ENCODE measurements at places on chromosomes 13 and 19.

DNA sequence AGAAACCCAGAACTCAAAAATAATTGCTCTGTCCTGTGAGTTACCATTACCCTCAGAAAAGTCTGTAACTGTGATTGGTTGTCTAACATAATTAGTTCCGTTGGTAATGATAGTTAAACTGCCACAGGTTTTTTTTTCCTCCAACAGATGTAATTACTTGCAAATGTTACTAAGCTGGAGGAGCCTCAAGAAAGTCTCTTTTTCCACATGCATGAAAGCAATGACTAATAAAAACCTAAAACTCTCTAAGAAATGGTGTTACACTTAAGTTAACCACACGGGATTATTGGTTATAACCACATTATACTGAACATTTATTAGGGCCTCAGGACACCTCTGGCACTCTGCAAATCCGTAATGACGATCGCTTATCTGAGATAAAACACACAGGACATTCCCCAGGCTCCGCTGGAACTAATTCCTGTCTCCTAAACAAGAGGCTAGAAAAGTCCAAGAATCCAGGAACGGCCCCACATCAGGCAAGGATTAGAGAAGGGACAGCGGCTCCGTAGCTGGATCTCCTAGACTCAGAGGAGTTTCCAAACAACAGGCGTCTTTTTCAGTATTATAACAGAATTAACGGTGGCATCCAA, 753 bp downstream of the ZNF235 start:
- DNase-seq: no peak

DNA sequence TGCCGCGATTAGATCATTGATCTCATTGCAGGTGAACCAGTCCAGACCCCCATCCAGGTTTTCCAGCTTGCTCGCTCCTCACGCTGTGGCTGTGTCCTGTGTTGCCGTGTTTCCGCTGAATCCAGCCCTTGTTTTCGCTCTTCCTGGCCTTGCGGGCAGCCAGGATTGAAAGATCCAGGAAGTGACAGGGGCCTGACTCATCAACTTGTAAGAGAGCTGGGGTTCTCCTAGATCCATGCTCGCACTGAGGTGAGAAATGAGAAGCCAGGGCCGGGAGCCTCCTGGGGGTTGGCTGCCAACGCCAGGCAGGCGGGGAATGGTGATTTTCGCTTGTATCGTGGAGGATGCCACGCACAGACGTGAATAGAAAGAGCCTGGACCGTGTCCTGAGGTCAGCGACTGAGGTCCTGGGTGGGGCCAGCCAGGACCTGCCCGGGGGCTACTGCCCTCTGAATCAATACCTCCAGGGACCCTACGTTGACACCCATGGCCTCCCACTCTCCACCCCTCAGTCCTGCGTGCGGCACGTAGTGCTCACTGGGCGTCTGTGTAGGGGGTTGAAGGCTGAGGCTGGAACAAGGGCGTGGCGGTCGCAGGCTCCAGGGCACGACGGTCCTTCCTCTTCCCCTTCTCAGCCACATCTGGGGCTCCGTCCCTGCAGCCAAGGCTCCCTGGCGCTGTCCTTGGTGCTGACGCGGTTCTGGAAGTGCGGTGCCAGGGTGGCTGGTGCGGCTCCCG, 7.3 kb upstream of the PTPRH start:
- DNase-seq: peak; percentile 61

DNA sequence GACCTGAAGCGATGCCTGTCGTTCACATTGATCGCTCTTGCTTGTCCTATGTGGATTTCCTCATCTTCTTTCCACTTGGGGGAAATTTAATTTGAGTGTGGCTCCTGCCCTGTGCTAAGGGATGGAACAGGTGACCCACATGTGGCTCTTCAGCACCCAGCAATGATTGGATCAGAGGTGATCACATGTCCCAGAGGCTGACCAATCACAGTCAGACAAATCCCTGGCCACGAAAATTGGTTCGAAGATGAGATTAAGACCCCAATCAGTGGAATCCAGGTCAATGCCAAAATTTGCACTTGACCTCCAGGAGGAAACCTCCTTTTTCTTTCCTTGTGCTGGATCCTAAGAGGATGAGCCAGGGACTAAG, 23.7 kb downstream of the AMER2 start:
- no peak for DNase-seq

GRCh38 chr13:24610956-24611355, 69.3 kb upstream of the ATP12A start:
- DNase-seq: no peak

GRCh38 chr19:55544776-55545439, 435 bp downstream of the SBK3 start:
- DNase-seq: no peak

GRCh38 chr13:79901336-79901735, 420.4 kb downstream of the NDFIP2 start:
- no peak for DNase-seq

DNA sequence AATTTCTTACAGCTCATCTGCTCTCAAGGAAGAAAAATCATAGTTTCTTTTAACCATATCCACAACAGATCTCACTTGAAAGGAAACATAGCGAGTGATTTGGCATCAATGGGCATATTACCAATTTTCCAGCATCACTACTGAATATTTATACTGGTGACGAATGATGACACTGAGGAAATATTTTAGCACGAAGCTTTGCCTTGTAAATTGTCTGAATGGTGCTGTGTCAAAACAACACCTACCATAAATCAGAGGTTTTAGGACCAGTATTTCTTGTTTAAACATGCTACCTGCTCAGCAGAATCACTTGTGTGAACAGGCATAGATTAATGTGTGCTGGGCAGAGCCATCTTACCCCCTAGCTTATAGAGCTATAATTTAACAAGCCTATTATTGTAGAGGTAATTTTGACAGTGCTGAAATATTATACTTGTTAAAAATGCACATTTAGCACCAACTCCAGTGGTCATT, 146.8 kb downstream of the ABCC4 start:
- no peak for DNase-seq

- DNase-seq: no peak
These were observed 9.9 kb downstream of the DNM2 start for GRCh38 chr19:10727685-10728201.

DNA sequence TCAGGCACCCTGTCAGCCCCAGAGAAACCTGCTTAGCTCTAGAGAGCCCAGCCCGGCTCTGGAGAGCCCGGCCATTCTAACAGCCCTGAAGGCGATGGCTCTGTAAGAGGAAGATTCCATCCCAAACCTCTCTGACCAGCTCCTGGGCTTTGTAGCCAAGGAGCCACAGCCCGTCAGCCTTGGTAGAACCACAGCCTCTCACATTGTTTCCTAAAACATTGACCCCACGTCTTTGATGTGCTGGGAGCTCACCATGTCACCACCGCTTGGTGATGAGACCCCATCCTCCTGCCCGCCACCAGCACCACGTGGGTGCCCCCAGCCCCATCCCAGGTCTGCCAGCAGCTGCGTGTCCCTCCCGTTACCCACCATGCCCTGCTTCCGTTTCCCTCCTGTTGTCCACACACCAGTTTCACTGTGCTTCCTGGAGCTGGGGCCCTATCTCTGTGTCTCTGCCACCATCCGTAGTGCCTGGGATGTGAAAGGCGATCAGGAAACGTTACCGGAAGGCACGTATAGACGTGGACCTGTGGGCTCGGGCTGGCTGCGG, 94.2 kb upstream of the MCF2L start:
- no peak for DNase-seq

DNA sequence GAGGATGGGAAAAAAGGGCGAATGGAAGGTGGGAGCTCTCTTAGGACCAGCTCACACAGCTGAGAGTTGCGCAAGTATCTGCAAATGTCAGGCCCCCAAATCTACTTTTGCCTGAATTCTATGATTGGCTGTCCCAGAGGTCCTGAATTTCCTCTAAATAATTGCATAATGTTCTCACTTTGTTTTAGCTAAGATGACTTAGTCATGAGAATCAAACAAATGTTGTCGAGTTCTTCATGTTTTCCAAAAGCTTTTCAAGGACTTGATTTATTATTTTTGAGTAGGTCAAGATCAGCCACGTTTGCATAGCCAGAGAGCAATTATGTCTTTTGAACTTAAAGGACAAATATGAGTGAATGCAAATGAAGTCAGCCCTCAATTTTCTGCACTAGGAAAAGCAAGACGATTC, 246.6 kb upstream of the MAB21L1 start:
- DNase-seq: no peak

DNA sequence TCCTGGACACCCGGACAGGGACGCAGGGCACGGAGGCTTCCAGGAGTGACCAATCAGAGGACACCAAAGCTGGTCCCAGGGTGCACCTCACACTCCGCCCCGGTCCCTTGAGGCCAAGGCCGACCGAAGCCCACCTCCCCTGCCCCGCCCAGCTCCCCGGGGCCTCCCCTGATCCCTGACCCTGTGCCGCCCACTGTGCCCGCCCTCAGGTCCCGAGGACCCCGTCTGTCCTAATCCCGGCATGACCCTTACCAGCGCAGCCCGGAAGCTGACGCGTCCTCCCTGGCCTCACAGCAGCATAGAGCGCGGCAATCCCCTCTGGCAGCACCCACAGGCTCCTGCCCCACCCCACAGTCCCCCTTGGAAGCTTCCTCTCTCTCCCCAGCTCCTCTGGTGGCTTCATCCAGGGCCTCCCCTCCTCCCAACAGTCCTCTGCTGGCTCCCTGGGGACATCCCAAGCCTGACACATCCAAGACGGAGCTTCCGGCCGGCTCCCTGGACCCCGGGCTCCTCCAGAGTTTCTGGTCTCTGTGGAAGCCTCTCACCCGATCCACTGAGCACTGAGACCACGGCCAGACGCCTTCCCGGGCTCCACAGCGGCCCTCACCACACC, 7.4 kb upstream of the CDC34 start:
- DNase-seq: no peak

DNA sequence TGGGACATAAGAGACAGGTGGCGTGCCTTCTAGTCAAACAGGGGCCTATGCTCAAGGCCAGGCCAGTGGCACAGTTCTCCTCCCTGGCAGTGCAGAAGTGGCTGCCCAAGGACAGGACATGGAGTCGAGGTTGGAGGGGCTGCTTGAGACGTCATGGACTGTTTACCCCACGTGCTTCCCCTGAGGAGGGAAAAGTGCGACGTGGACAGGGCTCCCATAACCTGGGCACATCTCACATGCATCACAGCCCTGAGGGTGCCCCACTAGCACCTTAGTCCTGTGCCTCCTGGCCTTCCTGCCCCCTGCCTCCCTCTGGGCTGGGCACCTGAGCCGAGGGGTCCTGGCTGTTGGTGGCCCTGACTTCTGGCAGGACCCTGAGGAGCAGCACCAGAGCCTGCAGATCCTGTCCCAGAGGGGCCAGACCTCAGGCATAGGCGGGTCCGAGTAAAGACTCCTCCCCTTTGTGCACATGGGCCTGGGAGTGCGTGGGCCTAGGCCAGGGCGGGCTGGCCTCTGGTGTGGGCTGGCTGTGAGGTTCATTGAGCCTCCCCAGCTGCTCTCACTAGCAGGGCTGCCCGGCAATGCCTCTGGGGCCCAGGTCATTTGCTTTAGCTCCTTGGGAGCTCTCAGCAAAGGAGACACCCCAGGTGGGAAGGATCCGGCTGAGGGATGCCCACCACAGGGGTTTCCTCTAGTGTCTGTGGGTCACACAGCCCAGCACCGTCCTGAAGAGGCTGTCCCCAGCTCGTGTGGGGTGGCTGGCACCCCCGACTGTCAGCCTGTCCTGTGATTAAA, 65.7 kb downstream of the CEBPG start:
- DNase-seq: no peak

DNA sequence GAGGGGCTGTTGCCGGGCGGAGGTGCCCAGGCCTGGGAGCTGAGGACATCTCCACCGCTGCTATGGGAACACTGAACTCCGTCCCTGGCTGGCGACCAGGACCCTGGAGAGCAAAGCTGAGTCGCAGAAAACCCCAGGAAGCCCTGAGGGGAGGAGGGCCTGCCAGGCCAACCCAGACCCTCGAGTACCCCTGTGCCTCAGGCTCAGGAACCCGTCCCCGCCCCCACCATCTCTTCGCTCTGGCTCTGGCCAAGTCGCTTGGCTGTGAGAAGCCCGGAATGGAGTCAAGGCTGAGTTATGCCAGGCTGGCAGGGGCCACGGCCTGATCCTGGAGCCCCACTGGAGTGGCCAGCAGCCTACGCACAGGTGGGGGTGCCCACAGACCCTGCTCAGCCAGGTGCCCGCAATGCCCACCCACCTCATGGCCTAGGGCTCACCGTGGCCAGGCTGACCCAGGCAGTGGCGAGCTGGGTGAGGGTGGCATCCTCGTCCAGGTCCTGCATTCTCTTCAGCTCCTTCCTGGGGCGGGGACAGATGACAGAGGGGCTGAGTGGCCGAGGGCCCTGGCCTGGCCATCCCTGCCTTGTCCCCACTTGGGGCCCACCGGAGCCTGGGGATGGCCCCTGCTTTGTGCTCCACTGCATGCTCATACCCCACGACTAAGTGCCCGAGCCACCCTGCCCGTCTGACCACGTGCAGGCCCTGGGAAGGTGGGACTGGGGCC, 8.5 kb upstream of the CERS1 start:
- no peak for DNase-seq

- DNase-seq: no peak
These were observed 24.1 kb downstream of the MICU2 start for GRCh38 chr13:21579754-21580316.

GRCh38 chr13:73913079-73913740, 221.0 kb downstream of the KLF12 start:
- DNase-seq: no peak

GRCh38 chr13:23509781-23510543, 60.2 kb upstream of the TNFRSF19 start:
- DNase-seq: no peak

GRCh38 chr13:91142572-91142971, 204.9 kb upstream of the MIR17HG start:
- no peak for DNase-seq

DNA sequence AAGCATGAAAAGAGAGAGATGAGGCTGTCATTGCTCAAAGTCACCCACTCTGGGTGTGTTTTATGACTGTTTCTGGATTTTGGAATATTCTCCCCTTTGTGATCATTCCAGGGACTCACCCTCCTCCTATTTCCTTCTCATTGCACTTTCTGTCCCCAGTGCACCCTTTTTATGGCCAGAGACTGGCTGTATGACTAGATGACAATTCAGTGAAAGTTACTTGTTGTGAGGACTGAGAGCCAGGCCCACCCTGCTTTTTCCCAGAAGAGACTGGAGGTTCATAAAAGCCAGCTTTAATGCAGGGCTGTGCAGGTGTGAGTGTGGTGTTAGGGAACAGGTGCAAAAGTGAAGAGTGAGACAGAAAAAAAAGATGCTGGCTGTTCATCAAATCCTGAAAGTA, 17.3 kb downstream of the CEACAM7 start:
- no peak for DNase-seq

GRCh38 chr19:11639245-11639601, 41.9 kb downstream of the ZNF627 start:
- DNase-seq: no peak

DNA sequence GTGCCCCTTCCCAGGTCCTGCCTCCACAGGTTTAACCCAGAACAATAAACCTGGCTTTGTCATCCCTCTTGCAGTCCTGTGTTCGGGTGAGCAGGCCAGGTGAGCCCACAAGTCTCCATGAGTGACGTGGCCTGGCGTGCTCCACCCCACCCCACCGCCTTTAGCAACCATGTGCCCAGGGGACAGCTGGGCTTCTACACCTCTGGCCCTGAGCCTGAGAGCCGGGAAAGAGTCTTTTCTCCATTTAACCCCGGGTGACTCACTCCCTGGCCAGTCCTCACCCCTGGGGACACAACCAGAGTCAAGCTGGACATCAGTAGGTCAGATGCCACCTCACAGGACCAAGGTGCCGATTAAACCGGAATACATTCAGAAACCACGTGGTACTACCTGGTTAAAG, 4.1 kb downstream of the C19orf53 start:
- DNase-seq: no peak
